GM13976 (cell line): ENCODE measurements at places on chromosomes 5 and 9.

GRCh38 chr5:95029569-95030366, 255.1 kb downstream of the MCTP1 start:
- no peak for DNase-seq

DNA sequence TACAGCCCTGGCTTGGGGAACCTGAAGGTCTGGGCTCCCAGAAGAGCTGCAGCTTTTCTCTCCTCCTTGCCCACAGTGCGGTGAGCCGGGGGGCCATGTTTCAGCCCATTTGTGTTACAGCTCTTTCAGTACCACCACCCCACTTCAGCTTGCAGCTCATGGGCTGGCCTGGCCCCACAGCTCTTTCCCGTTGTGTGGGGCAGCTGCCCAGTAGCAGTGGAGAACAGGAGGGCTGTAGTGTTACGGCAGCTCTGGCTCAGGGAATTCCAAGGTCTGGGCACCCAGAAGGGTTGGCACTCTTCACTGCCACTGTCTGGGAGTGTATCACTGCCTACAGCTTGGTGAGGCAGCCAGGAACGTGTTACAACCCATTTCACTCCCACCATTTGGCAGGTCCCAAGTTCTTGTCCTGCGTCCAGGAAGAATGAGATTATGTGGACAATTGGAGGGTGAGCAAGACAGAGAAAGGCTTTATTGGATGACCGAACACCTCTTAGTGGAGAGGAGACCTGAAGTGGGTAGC, 390.5 kb downstream of the KDM4C start:
- DNase-seq: no peak

- no peak for DNase-seq
Measured at GRCh38 chr9:130962418-130963316, 23.6 kb upstream of the FIBCD1 start.

GRCh38 chr5:53130266-53130665, 20.7 kb upstream of the MOCS2 start:
- DNase-seq: no peak
